ENCODE measurements at places on chromosomes 1 and 21. TPM values are rescaled to one million over a fixed set of nuclear protein-coding genes. Genes with fewer than 3 reads are reported as not detected.

DNA sequence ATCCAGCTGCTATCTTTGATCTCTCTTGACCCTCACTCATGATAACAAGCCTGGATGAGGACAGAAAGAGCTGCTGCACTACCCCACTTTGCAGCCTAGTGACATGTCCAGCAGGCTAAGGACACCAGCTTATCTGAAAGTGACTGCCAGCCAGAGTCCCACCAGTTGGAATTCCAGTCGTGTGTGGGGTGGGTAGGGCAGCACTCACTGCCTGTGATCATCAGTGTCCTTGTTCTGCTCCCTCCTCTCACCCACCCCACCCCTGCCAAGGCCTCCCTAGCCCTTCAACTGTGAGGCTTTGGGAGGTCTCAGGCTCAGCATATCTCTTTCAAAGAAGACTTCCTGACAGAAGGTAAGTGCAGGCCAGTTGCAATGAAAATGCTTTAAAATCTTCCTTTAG lies 15.5 kb upstream of the NMNAT2 start:
- H3K36me3 ChIP-seq = no peaks in the 10 kb centered on the region
- no peak for DNase-seq
- no peaks in the 10 kb centered on the region for H3K27me3 ChIP-seq

Gene KCNK2
- 4.3 TPM for total RNA-seq

Gene MXRA8
- total RNA-seq = 39.0 TPM

DNA sequence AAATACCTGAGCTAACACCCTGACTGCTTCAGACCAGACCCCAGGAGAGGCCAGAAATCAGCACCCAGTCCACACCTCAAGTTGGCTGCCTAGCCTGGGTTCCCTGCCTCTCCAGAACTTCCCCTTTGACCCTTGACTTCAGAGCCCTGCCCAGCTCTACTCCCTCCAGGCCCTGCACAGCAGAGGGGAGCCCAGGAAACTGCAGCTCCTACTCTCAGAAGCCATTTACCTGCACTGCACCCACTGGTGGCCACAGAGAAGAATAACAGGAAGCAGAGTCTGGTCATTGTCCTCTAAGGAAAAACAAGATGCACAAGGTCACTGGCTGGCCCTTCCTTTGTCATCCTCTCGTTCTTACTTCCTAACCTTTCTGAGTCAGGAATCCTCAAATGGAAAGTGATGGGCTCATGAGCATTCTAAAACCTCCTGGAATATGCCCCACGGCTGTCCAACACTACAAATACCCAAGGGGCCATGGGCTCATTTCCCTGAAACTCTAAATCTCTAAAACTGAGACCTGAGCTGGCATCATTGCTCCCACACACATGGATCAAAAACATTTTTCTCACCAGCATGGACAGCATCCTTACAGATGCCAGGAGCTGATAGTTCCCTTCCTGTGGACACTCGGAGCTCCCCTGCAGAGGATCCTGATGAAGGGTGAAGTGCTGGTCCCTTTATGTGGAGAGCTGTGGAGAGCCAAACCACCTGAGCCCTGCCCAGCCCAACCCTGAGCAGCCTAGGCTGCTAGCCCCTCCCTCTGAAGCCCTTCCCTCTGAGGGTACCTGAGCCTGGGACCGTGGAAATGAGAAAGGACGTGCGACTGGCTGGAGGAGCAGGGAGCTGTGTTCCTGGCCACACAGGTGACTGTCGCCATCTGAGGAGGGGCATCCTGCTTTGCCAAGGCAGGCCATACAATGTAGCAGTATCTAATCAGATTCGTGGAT lies at the start of gene ITLN2:
TSS of gene ITLN2 (minus strand) at position 652 of the 947 bp plus-strand sequence. CDS start at position 584, 68 bp downstream.
- H3K27me3 ChIP-seq = no peaks in the 10 kb centered on the region
- no peak within 1 kb of the TSS for H3K27ac ChIP-seq
- H3K36me3 ChIP-seq = no peaks in the 10 kb centered on the region
- no peak for DNase-seq
- H3K4me3 ChIP-seq = no peak within 1 kb of the TSS

Gene HOOK1
- total RNA-seq = 12.0 TPM

Gene MYOC
- total RNA-seq = 5.7 TPM

- DNase-seq = no peak
- H3K36me3 ChIP-seq = no peaks in the 10 kb centered on the region
- H3K27ac ChIP-seq = no peak overlapping the region
- no peaks in the 10 kb centered on the region for H3K27me3 ChIP-seq
- H3K4me1 ChIP-seq = no peaks in the 10 kb centered on the region
Observed at GRCh38 chr1:17630048-17630830, 90.7 kb downstream of the ARHGEF10L start.

All from prostate gland (tissue), 2 donors.